ENCODE measurements at places on chromosomes 2 and 18.

DNA sequence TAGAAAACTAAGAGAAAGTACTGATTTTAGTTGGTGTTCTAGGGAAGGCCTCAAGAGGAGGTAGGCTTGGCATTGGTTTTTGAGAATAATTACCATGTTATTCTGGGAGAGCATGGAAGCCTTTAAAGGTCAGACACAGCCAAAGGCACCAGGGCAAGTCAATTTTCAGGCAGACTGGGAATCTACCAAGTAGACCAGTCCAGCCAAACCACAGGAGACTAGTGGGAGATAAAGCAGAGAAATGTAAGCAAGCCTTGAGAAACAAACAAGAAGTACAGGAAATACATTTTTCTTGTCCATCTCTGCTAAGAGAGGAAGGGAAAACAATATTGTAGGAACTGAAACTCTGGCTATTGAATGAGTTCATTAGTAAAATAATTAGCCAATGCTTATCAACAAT lies 5.5 kb upstream of the CCDC68 start:
- DNase-seq, result no peak

DNA sequence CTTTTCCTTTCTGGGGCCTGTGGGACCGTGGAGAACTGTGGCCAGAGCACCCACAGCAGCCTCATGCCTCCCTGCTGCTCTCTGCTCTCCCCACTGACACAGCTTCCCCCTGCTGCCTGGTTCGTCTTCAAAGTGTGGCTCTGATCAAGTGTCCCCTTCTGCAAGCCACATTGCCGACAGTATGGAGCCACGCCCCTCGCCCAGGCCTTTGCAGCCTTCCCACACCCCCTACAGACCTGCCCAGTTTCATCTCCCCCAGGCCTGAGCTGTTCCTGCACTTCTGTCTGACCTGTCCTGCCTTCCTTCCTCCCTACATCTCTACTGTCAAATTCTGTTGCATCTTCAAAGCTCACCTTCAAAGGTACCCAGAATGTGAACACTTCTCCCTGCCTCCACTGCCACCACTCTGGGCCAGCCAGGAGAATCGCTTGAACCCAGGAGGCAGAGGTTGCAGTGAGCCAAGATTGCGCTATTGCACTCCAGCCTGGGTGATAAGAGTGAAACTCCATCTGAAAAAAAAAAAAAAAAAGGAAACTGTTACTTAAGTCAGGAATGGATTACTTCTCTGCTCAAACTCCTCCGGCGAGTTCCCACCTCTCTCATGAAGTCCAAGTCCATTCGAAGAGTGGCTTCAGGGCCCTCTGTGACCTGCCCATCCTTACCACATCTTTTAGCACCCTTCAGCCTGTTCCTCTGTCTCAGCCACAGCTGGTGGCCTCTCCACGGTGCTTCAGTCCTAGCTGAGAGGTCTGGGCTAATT lies 29.0 kb upstream of the CATIP start:
- DNase-seq, result no peak

- DNase-seq, result no peak
Observed at GRCh38 chr2:146623771-146624170, 1221.1 kb upstream of the ACVR2A start.

DNA sequence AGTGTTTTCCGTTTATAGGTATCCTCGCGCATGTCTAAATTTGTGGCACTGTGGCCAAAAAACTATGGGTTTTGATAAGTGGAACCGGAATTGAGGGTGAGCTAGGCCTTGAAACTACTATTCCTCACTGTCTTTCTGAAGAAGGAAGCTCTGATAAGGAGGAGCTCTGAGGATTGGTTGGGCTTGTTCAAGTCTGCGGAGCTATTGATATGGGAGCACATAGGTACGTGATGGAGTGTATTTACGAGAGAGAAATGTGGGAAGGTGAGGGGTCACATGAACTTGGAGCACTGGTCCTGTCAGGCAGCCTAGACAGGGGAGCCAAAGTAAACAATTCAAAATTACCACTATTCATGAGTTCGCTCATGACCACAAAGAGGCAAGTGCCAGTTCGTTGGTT lies 131.4 kb downstream of the BABAM2 start:
- DNase-seq, result no peak

DNA sequence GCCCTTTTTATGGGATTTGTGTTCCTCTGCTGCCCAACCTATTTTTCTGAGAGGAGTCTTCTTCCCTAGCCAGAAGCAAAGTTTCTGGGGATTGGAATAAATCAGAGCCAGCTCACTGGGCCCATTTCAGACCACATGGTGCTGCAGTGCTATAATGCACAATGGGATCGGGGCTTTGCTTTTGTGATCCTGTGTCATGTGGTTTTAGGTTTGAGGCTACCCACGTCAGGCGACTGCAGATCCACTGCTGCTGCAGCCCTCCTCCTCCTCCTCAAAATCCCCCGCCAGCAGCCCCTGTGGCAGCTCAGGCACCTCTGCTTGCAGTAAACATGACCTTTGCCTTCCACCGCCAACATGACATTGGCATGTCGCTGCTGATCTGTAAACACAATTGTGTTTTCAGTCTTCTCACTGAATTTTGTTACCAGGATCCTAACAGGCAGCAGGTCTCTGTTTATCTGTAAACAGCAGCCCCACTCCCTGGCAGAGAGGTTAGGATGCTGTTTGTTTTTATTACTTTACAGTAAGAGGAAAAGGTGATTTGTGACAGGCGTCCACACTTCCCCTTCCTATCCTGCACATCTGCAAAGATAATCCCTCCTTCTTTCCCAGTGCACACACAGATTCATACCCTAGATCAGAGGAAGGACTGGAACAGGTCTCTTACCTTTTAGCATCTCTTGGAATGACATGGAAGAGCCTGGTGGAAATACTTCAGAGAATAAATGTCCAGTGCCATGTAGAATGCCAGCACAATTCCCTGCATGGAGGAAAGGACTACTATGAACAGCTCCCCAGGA lies 130.8 kb downstream of the FOXI3 start:
- DNase-seq, result no peak

DNA sequence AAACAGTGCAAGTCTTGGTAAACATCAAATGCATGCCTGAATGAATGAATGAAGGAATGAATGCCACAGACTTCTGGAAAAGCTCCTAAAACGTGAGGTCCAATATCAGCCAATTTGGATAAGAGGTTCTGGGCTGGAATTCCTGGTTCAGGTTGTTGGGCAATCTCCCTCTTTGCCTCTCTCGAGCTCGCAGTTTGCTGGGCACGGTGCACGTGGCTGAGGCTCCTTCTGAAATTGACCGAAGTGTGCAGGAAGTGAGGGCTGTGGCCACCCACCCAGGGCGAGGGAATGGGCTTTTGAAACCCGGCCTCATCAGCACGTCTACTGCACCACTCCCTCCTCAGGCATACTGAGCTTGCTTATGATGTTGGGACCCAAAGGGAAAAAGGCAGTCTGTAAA lies 288.8 kb upstream of the HS6ST1 start:
- no peak for DNase-seq

DNA sequence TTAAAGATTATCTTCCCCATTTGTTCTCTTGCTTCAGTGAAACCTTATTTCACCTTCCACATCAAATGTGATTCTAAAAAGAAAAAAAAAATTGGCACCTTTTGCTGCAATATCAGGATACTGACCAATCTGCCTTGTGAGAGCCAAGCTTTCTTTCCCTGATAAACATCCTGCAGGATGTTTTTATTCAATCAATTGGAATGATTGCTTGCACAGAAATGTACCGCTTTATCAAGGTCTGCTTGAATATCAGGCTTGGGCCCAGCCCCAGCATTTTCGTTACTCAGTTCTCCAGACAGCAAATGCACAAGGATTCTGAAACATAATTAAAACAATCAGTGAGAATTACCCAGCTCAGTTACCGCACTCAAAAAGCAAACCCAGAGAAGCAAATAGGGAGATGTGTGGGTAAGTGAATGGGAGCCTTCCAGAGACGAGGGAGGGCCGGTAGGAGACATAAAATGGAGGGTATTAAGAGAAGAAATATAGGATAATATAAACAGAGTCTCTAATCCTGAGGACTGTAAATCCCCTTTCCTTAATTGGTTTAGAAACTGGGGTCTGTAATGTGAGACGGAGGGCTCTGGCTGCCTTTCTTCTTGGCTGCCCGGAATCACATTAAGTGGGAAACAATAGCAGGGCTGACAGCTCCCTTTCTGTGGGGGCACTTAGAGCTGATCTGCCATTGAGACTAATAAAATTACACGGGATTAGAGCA lies 291.8 kb downstream of the ICOS start:
- no peak for DNase-seq

DNA sequence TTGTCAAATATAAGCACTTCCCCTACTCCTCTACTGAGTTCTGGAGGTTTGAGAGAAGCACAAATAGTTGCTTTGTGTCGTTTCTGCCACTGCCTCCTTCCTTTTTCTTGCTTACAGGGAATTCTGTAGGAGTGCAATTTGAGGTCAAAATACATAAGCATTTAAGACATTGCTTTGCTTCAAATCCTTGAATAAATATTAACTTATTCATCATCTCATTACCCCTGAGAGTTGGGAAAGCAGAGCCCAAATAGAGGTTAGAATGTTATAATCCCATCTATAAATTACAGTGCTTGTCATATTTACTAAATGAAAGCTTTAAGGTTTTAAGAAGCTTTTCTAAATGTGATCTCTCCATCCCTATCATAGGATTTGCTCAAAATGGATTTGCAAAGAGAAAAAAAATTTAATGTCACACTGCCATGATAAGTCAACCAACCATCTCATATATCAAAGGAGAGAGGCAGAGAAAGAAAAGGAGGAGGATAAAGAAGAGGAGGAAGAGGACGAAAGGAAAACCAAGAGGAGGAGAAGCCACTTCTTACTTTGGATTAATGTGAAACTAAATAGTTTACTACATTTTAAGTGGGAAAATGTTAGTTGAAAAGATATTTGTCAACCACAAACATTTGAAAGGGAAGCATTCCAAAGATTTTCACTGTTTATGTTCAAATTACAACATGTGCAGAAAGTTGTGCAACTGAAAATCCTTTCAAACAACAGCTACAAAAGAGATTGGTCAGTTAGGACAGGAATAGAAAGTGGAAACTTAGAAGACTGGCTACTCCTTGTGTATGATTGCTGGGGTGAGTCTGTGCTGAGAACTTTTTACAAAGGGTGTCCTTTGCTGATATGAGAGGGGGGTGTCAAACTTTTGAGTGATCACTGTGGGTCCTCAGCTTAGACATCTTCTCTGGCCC lies 277.3 kb upstream of the FN1 start:
- DNase-seq, result no peak

DNA sequence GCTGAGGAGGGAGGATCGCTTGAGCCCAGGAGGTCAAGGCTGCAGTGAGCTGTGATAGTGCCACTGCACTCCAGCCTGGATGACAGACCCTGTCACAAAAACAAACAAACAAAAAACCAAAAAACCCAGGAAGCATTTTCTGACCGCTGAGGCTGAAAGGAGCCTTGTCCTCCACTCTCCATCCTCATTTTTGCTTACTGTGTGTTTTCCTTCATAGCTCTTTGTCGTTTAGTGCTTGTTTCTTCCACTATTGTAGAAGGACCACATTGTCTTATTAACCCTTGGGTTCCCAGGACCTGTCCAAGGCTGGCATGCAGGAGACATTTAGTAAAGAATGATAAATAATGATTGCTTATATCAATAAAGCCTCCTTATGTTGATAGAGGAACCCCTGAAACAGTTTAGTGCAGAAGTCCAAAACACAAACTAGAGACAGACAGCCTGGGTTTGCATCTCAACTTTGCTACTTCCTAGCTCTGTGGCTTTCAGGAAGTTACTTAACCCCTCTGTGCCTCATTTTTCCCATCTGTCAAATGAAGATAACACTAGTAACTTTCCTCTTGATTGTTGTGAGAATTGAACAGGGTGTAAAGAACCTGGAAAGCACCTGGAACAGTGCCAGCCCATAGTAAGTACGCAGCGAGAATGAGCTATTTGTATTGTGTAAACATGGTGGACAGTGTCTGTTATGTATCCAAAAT lies 126.0 kb downstream of the LPIN1 start:
- DNase-seq, result no peak

All from T-helper 9 cell (primary cell).